ENCODE measurements at places on chromosomes 7 and 10.
A peak's percentile ranks its signal among the peaks of the same experiment; 100 is the strongest.

DNA sequence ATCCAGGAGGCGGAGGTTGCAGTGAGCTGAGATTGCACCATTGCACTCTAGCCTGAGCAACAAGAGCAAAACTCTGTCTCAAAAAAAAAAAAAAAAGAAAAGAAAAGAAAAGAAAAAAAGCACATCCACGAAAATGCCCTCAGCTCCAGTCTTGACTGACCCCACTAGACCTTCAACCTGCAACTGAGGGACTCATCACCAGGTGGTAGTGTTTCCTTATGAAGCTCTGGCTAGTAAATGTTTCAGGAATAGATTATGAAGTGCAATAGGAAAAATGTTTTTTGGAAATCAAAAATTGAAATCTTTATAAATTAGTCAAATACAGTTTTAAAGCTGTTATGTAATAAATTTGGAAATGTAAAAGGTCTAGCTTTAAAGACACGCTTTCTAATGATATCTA is 22.4 kb downstream of the TLL2 start:
- DNase-seq = peak; percentile 53

DNA sequence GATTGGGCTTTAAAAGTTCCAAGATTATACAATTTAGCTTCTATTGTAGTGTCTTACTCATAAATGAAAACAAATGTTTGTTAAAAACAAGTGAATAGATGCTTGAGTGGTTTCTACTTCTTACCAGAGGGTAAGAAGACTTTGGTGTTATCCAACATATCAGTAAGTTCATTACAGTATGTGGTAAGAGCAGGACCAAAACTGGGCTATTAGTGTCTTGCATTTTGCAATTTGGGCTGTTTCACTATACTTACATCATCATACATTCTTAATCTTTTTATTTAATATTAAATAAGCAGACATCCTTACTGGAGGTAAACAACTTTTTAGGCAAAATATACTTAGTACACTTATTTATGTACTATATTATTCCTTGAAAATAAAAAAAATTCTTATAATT is 248.4 kb upstream of the HGF start:
- no peak for DNase-seq

GRCh38 chr7:107130487-107131220 is 38.1 kb upstream of the HBP1 start:
- DNase-seq = no peak

GRCh38 chr7:31027161-31027965 is 24.7 kb upstream of the ADCYAP1R1 start:
- no peak for DNase-seq

GRCh38 chr10:58773341-58773740 is 260.7 kb downstream of the BICC1 start:
- DNase-seq = no peak

DNA sequence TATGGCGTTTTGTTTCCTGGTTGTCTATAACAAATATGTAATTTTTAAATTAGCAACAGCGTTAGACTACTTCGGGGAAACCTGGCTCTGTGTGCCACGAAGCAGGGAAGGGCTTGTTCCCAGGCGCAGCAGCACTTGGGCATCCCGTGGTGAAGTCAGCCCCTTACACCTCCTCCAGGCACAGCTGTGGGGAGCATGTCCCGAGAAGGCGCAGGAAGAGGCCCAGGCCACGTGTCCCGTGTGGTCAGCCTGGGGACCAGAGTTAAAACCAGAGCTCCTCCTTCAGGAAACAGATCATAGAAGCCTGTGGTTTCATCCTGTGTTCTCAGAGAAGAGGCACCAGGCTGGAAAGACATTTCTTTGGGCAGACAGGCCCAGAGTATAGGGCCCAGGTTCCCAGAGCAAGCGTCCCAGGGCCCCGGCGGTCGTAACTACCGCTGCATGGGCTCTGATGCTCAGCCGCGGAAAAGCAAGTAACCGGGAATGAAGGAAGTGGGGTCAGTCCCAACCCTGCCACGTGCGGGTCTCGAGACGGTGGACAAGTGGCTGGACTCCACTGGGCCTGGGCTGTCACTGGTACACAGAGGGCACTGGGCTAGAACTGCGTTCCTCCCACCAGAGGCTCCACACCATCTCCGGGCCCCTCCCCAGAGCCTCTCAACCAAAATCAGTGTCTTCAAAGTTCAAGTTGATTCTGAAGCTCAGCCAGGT is 7.1 kb downstream of the NUDT1 start:
- no peak for DNase-seq

GRCh38 chr7:90453259-90453891 is 16.1 kb upstream of the PTTG1IP2 start:
- no peak for DNase-seq

- no peak for DNase-seq
These were observed 191.5 kb downstream of the DIP2C start for GRCh38 chr10:497898-498451.

GRCh38 chr10:69469976-69470375 is 18.7 kb downstream of the TSPAN15 start:
- DNase-seq = no peak

GRCh38 chr7:123649964-123650363 is 5.7 kb upstream of the LMOD2 start:
- no peak for DNase-seq

DNA sequence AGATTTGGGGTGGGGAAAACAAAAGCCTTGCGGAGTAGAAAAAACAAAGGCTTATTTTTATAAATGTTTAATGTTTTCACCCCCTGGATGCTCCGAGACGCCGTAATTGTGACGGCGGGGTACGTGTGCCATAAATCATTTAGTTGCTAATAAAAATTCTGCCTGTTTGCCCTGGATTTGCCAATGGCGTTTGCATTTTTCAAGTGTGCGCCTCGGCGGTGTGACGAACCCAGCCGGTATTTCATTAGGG is 2.5 kb upstream of the TNRC18 start:
- no peak for DNase-seq

- DNase-seq = no peak
These were observed 11.3 kb downstream of the ADAM12 start for GRCh38 chr10:126376956-126377355.

DNA sequence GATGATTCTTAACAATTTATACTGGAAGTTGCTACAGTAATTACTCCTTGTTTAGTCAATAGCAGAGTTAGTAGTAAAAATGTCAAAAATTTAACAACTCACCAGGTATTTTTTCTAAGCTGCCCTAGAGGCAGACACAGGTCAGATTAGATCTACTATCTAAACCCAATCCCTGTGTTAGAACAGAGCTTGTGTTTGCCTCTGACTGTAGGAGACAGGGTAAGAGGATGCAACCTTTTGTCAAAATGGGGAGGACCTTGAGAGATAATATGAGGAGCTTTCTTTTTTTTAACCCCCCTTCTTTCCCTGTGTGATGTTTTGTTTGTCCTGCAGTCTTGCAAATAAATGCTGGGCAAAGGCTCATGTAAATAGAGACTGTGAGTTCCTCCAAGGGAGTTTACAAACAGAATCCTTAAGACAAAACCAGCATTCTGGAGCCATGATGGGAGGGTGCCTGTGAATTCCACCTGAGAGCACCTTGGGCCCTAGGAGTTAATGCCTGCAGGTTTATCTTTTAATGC is 353.1 kb downstream of the GATA3 start:
- no peak for DNase-seq

DNA sequence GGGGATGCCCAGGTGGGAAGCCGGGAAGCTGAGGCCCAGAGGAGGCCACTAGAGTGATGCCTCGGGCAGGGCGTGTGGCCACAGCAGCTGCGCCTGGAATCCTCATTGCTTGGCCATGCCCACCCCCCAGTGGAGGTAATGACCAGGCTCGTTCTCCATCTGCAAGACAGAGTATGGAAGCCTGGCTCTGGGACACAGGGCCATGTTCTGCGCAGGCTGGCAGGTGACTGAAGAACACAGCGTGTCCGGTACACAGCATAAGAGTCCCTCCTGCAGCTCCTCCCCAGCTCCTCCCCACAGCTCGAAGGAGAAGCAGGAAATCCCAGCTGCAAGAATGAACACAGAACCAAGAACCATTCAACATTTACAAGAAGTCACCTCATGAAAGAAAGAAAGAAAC is 64.8 kb downstream of the SMURF1 start:
- DNase-seq = no peak

DNA sequence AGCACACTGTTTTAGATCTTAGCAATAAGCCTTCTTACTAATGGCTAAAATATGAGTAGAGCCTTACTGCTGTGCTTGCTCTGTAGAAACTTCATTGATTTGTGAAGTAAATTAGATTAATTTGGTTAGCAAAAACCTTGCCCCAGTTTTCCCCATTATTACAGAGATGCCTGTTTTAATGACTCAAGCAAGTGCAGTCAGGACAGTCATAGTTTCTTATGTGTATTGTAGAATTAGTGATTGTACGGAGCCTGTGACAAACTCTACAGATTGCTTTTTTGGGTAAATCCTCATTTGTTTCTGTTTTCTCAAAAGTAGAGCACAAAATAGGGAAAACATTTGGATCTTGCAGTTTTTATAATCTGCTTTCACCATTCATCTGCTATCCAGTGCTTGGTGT is 7.0 kb downstream of the TAX1BP1 start:
- no peak for DNase-seq

DNA sequence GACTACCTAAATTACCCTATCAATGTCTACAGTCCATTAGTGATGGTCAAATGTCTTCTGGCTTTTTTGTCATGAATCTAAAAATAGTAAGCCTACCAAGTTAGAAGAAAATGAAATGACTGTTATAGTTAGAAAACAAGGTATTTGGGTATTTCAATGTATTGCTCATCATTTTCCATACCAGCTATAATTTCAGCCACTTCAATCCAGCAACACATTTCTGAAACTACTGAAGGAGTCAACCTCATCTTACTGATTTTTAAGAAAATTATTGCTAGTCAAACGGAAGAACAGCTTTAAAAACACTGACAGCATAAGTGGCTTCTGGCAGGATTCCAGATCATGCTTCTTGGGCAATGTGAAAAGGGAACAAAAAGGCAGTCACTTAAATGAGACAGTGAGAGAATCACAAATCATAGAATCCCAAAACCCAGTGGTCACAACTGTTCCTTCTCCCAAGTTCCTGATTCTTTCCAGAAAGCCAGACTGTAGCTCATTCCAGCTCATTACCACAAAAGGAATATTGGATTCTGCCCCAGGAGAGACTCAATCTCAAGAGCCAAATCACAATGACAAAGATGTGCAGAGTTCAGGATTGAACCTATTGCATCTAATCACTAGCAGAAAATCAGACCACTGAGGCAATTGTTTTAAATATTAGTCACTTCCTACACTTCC is 61.2 kb upstream of the LRRN3 start:
- DNase-seq = no peak

- no peak for DNase-seq
These were observed 5.2 kb upstream of the SAR1A start for GRCh38 chr10:70175516-70175915.

DNA sequence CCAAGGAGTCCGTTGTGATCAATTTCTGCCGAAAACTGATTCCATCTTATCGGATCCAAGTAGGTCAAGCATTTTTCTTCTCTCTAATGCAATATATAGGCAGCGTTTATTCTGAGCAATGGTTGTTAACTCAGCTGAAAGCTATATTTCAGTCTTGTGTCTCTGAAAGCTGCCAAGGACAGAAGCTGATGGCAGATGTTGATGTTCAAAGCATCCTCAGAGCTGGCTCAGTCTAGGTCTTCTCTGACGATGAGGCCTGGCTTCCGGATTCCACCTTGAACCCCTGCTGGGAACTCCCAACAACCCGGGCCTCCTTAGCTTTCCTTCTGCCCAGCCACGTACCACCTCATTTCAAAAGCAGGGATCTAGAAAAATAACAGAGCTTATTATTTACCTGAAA is 863.6 kb downstream of the NRG3 start:
- no peak for DNase-seq

DNA sequence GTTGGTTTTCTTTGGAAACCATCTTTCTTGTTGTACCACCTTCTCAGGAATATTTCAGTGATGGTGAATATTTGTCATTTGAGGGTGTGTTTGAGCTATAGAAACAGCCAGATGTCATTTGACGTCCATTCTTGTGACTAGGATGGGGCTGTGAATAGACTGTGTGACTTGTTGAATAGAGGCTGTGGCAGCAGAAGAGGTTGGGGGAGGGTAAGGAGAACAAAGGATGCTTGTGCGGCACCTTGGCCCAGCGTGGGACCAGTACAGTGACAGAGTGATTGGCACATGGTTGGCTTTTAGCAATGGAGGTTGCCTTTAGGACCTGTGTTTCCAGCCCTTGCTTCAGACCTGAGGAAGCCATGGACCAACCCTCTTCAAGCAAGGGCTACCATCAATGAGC is 11.3 kb downstream of the DMBT1 start:
- DNase-seq = no peak

GRCh38 chr7:29342761-29343160 is 148.2 kb downstream of the CHN2 start:
- peak; percentile 19 for DNase-seq

GRCh38 chr7:2621948-2622640 is 9.7 kb upstream of the TTYH3 start:
- DNase-seq = no peak

GRCh38 chr10:45201271-45201670 is 114.1 kb downstream of the OR13A1 start:
- no peak for DNase-seq

- no peak for DNase-seq
These were observed 143.4 kb downstream of the SORCS3 start for GRCh38 chr10:104784452-104784851.

DNA sequence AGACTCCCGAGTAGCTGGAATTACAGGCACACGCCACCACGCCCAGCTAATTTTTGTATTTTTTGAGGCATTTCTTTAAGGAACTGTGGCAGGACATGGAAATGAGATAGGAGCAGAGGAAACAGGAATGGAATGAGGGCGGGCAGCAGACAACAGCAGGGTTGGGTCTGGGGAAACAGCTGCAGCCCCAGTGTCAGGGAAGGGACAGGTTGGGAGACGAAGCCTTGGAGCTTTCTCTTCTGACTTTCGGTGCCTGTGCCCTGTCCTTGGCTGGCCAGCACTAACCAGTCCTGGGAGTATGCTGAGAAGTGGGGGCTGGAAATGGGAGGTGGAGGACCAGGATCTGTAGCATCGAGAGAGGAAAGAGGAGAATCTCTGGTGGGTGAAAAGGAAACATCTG is 47.4 kb downstream of the ATOH7 start:
- no peak for DNase-seq

DNA sequence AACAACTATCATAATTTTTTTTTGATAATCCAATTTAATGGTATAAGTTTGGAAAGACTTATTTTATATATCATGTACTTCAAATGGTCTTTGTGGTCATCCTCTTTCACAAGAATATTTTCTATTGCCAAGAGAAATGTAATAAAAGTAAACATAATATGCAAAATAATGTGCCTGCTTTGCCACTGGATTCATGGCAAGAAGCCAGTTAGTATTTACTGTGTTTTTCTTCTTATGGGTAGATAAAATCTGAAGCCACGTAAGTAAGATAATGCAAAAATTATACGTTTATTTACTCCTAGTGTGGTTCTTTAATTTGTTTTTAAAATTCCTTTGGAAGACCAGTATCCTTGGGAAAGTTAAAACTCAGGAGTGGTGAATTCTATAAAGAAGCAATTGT is 258.5 kb downstream of the ARL4A start:
- no peak for DNase-seq

- DNase-seq = no peak
These were observed 143.8 kb downstream of the ZNF22 start for GRCh38 chr10:45144326-45145070.

GRCh38 chr7:30465046-30465810 is 13.4 kb downstream of the NOD1 start:
- no peak for DNase-seq

- DNase-seq = no peak
These were observed 582.0 kb upstream of the MKI67 start for GRCh38 chr10:128708182-128708581.

- no peak for DNase-seq
These were observed 8.0 kb downstream of the SAR1A start for GRCh38 chr10:70162151-70162891.

Measured in NCI-H526 (cell line).